Stimulated activated CD4-positive, alpha-beta T cell treated with anti-CD3 and anti-CD28 coated beads, Interleukin-4, amount 100 ng/mL, for 24 hours (primary cell): ENCODE measurements at places on chromosomes 5 and 9.
A peak's percentile ranks its signal among the peaks of the same experiment; 100 is the strongest.

- no peak for DNase-seq
These were observed 35.6 kb downstream of the GPBP1 start for GRCh38 chr5:57209316-57210040.

- DNase-seq = no peak
These were observed 55.4 kb downstream of the FXN start for GRCh38 chr9:69090946-69091345.

GRCh38 chr9:35538361-35539234 lies 48.7 kb downstream of the RUSC2 start:
- no peak for DNase-seq

DNA sequence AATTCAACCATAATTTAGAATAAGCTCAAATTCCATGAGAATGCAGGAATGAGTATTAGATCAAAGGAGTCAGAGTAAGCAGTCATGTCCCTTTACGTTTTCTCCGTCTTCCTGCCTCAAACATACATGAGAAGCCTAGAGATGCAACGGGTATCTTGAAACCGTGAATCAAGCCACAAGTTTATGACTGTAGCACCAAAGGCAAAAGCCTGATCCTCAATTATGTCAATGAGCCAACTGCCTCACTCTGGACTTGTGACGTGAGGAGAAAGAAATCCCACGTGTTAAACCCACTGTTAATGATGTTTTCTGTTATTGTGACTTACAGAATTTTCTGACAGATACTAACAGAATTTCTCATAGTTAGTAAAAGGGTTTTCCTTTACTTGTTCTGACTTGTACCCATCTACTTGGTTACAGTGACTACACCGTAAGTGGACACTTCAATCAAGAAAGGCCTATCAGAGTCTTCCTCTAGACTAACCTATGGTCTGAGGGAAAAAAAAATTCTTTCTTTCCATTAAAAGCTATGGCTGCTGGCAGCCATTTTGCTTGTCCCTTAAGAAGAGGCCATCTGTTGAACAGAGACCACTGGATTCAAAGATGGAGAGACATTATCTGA lies 35.3 kb upstream of the HK3 start:
- no peak for DNase-seq

- DNase-seq = no peak
These were observed 7.6 kb upstream of the RPS14 start for GRCh38 chr5:150457121-150457520.

DNA sequence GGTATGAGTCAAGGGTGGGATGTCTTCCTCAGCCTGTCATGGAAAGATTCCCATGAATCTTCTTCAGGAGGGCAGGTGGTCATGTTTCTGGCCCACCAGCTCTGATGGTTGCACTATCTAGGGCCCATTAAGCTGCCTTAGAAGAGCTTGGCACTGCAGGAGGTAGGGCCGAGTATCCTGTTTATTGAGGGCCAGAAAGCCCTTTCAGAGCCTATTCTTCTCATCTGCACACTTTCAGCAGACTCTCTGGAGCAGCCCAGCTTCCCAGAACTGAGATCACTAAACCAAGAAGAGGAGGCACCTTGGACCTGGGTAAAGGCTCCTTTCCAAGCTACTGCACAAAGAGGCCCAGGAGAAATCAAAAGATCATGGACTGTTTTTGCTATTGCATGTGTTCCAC lies 146.5 kb downstream of the MTX3 start:
- DNase-seq = no peak

GRCh38 chr5:173094012-173094661 lies 38.0 kb downstream of the CREBRF start:
- DNase-seq = no peak

- peak; percentile 32 for DNase-seq
These were observed 42.1 kb upstream of the MAST4 start for GRCh38 chr5:66553916-66554575.

DNA sequence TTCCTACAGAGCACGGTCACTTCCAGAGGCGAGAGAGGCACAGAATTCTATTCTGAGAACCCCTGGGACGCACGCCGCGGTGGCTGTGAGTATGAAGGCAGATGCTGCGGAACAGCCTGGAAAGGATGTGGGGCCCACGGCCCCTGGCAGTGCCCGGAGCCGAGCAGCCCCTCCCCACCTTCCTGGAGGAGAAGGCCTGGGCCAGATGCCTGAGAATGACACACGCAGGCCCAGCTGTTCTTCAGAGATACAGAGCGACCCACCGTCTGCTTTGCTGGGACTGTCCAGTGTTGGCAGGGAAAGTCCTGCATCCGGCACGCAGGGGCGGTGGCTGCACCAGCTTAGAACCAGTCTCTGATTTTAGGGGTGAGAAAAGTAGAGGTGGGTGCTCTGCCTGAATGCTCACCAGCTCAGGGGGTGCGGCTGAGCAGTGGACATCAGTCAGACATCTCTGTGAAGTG lies 116.7 kb upstream of the LPCAT1 start:
- DNase-seq = no peak

GRCh38 chr5:169803077-169803981 lies 166.3 kb downstream of the DOCK2 start:
- no peak for DNase-seq

DNA sequence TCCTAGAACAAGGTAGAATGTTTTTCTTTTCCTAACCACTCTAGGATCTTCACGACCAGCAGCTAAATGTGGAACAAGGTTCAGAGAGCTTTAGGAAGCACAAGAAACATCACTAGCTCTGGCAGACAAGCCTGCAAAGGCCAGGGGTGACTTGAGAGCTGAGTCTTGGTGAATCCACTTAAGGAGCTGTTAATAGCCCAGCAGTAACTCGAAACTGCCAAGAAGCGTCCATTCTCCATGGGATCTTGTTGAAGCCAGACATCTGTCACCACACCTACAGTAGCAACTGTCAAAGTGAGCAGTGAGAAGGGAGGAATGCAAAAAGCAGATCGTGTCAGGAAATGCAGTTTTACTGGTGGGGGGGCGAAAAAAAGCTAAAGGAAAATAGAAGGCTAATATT lies 87.2 kb downstream of the ATPSCKMT start:
- DNase-seq = no peak

DNA sequence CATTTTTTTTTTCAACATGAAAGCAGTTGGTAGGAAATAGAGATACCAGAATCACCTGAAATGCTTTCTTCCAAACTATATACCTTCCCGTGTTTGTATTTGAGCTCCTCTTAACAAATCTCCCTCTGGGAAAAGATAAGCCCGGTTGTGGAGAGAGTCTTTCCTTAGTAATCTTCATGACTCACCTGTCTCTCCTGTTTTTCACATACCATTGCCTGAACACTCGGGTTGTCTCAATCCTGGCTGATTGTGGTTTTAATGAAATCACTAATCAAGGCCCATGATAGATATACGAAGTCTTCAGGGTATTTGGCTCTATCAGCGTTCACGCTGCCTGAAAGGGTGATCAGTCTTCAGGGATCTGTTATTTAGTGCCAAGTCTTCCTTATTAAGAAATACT lies 136.7 kb downstream of the MAN2A1 start:
- DNase-seq = no peak

DNA sequence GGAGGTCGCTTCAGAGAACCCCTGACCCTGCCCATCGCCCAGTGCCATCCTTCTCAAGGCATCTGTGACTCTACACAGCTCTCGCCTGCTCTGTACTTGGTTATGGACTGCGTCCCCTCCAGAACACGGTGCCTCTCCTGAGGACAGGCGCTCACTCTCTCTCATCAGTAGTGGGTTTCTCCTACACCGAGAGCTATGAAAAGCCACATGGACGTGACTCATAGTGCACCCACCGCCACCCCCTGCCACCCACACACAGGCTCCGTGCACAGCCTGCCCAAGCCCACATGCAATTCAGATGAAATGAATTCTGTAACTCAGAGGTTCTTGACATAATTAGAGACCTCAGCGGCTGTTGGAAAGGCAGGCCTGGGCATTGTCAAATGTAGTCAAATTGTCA lies 13.9 kb downstream of the GTF3C5 start:
- DNase-seq = no peak

GRCh38 chr5:121029536-121030245 lies 565.6 kb downstream of the PRR16 start:
- no peak for DNase-seq

DNA sequence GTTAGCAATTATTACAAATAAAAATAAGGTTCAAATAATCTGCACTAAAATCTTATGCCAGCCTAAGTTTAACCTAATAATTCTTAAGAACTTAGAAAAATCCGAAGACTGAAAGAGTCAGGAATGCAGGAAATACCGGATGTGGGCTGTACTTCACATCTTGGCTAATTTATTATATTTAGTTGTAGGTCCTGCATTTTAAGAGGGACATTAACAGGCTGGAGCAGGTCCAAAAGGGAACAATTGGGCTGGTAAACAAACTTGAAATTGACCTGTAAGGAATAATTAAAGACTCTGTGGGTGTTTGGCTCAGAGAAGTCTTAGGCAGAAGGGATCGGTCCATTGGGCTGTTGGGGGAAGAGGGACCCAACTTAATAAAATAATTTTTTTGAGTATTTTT lies 18.4 kb downstream of the GLRA1 start:
- no peak for DNase-seq

DNA sequence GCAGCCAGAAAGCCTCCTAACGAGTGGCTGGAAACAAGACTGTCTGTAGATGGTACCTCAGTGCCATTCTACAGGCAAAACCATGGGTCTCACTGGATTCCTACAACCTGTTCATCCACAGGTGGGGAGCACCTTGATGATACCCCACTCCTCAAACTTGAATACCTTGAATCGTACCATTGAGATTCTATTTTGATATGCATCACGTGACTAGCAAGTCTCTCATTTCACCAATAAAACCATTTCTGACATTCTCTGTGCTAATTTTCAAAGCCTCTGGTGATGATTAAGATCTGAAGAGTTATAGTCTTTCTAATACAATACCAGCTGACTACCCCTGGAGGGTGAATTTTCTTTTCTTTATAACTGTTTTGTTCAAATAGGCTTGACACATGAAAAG lies 188.9 kb downstream of the ADAMTS12 start:
- no peak for DNase-seq

DNA sequence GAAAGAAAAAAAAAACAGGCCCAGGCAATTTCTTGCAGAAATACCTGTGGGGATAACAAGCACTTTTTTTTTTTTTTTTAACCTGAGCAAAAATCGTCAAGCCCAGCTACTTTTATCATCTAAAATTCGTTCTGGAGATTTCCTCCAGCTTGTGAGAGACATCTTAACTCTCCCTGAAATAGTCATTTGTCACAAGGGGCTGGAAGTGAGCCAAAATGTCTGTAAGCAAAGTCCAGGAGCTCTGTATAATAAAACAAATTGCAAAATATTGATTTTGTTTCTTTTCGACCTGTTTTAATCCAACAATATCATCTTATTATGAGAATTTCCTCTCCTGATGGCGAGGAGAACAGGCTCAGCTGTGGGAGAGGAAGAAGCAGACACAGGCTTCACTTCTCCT lies 168.4 kb downstream of the TTLL11 start:
- DNase-seq = no peak

DNA sequence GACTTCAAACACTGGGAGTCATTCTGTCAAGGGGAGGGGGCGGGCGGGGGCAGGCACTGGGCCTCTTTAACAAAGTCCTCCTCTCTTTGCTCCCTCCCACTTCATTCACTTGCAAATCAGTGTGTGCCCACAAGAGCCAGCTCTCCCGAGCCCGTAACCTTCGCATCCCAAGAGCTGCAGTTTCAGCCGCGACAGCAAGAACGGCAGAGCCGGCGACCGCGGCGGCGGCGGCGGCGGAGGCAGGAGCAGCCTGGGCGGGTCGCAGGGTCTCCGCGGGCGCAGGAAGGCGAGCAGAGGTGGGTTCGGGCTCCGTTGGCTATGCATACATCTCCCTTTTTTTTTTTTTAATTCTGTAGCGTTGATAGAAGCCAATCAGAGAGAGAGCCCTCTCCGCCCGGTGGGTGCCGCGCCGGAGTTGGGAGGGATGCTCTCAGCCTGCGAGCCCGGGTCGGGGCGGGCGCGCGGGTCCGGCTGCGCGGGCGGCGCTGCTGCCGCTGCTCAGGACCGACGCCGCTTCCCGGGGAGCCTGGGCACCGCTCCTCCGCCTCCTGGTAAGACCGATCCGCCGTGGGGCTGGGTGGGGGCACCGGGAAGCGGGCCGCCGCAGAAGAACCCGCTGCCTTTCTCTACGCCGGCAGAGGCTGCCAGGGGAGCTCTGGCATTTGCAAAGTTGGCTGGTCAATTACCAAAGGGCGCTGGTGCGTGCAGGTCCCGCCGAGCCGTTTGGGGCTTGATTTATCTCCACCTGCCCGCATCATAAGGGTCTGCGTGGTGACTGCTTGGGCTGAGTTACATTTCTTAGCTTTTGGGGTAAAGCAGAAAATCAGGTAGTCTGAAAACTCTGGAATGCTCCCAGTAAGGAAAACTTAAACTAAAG lies at the start of gene CDH6:
CDH6 (plus strand) TSS at position 96 of the 877 bp plus-strand sequence. CDS start 73,788 bp downstream, outside the sequence.
- no peak for DNase-seq

DNA sequence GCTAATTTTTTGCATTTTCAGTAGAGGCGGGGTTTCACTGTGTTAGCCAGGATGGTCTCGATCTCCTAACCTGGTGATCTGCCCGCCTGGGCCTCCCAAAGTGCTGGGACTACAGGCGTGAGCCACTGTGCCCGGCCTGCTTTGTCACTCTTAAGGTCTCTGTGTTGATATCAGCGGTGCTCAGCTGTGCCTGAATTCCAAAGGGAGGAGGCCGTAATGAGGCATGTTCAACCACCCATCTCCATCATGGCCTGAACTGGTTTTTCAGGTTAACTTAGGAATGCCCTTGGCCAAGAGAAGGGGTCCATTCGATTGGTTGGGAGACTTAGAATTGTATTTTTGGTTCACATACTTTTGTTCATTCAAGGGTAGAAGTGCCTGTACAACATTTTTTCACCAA lies 22.0 kb downstream of the HSD17B3 start:
- no peak for DNase-seq

- no peak for DNase-seq
These were observed 312.9 kb downstream of the ADGRV1 start for GRCh38 chr5:90871391-90871991.

DNA sequence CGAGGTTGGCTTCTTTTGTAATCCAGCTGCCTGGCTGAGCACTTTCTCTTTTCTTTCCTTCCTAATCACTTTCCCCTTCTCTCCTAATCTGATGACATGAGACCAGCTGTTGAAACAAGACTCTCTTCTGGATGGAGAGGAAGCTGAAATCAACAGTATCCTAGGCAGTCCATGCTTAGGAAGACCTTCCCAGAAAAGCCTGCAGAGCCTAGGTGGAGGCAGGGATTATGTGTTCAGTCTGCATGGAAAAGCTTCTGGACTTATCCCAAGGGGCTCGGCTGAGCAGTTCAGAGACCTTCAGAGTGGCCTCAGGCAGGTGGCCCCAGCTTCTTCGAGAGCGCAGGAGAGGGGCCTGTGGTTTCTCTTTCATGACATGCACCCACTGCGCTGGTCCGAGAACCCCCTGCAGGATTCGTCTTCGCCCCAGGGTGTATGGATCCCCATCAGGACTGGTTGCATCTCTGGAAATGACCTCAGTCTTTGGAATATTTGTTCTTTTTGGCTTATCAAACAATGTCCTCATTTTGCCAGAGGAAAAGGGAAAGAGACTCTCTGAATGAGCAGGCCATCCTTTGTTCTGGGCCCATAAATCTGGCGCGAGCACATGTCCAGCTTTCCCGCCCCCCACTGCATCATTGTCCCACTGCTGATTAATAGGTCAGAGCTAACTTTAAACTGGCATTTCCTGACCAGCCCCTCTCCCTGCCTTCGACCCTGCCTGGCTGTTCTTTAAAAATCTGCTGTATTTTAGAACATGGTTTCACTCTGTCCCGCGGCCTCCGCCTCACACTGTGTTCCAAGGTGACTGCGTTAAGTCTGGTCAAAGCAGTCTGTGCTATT lies 177.9 kb upstream of the KLF4 start:
- DNase-seq = no peak
